ENCODE measurements at places on chromosomes 1 and 21.
A peak's percentile ranks its signal among the peaks of the same experiment; 100 is the strongest.

- DNase-seq = no peak
Measured at GRCh38 chr1:114015075-114015474, 35.8 kb downstream of the OLFML3 start.

DNA sequence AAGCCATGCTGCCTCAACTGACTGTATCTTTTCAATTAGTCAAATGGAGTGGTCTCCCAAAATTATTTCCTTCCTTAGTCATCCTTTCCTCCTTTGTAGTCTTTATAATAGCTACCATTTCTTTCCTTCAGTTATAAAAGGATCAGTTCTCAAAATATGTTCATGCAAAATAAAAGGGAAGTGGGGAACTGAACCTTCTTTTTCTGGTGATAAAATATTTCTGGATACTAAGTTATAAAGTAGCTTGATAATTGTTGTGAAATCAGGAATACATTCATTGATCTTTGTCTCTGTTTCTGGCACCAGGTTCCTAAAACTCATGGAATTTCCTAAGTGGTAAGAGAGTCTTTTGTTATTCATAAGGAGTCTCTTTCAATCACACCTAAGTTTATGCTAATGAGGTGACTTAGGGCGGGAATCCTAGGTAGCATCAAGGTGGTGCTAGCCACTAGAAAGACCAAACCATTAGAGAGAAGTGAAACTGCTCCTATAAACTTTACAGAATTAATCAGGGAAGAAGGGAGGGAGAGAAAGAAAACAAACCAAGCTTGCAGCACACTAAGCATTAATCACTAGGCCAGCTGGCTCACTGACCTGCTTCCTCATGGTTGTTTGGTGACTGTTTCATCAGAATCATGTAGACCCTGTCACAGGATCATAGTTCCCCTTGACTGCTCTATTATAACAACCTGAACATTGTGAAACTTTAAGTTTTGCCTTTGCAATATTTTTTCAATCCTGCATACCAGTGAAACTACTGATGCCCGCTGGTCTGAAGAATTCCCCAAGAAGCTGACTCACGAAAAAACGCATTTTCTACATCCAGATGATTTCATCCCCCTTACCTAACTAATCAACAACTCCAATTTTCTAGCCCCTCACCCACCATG, 161.6 kb upstream of the PTBP2 start:
- peak; percentile 96 for DNase-seq

DNA sequence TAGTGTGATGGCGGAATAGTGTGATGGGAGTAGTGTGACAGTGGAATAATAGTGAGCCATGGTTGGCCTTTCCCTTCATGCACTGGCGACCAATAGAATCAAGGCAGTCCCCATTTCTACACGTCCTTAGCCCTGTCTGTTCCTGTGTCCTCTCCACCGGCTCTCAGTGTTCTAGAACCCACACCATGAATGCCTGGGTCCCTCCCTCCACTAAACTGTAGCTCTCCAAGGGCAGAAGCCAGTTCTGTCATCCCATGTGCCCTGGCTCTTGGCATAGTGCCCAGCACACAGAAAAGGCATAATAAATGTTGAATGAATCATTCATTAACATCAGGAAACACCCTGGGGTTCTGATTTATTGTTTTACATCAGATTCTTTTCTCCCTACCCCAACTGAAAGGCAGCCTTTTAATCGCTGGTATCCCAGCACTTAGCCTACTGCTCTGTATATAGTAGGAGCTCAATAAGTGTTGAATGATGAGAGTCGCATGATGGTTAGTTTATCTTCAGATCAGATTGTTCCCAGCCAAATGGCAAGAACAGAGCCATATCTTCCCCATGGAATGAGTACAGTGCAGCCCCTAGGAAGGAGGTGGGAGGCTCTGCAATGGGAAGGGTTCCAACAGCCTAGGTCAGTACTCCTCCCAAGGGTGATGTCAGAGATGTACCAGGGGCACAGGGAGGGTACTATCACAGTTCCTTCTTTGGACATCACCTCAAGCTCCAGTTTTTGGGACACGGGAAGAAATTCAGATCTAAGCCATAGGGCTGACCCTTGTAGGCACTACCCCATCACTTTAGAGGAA, 325.7 kb downstream of the HHAT start:
- no peak for DNase-seq

DNA sequence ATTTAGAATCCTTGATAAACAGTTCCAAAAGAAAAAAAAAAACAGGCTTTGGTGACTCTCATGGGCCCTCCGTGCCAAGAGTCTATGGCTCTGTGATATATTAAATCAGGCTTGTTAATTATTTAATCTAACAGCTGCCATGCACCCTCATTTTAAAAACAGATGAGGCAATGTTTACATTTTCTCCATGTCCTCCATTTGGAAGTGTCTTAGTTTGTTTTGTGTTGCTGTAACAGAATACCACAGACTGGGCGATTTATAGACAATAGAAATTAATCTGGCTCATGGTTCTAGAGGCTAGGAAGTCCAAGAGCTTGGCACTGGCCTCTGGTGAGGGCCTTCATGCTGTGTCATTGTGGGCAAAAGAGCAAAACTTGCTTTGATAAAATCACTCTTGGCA, 58.0 kb downstream of the B3GALT5 start:
- no peak for DNase-seq

GRCh38 chr1:92404661-92405060, 82.1 kb downstream of the GFI1 start:
- DNase-seq = no peak

GRCh38 chr1:215377746-215378145, 189.4 kb upstream of the KCTD3 start:
- no peak for DNase-seq

GRCh38 chr1:209861242-209861641, 33.5 kb downstream of the UTP25 start:
- DNase-seq = no peak

GRCh38 chr1:207335695-207336363, 14.4 kb downstream of the CD55 start:
- DNase-seq = peak; percentile 86

DNA sequence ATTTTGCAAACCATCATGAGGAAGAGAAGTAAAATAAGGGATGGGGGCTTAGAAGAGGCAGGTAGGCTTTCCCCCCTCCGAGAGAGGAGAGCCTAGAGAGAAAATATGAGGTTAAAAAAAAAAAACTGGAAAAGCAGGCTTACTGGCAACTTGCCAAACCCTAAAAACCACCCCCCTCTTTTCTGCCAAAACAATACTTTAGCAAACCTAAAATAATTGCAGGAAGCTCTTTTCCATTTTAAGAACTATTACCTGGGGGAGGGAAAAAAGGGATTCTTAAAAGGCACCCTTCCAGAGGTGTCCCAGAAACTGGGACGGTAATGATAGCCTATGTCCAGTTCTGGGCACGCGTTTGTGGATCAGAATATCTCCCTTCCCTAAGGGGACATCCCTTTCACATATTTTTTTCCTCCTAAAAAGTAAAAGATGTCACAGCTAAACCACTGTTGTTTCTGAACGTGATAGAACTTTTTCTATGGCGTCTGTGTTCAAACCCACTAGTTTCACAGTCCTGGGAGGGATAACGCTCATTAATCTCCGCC, 1.1 kb upstream of the NFIA start:
- no peak for DNase-seq

- DNase-seq = no peak
Measured at GRCh38 chr1:11845641-11846335, 1.8 kb downstream of the NPPA start.

GRCh38 chr1:222757646-222758268, 20.8 kb downstream of the FAM177B start:
- peak; percentile 47 for DNase-seq

DNA sequence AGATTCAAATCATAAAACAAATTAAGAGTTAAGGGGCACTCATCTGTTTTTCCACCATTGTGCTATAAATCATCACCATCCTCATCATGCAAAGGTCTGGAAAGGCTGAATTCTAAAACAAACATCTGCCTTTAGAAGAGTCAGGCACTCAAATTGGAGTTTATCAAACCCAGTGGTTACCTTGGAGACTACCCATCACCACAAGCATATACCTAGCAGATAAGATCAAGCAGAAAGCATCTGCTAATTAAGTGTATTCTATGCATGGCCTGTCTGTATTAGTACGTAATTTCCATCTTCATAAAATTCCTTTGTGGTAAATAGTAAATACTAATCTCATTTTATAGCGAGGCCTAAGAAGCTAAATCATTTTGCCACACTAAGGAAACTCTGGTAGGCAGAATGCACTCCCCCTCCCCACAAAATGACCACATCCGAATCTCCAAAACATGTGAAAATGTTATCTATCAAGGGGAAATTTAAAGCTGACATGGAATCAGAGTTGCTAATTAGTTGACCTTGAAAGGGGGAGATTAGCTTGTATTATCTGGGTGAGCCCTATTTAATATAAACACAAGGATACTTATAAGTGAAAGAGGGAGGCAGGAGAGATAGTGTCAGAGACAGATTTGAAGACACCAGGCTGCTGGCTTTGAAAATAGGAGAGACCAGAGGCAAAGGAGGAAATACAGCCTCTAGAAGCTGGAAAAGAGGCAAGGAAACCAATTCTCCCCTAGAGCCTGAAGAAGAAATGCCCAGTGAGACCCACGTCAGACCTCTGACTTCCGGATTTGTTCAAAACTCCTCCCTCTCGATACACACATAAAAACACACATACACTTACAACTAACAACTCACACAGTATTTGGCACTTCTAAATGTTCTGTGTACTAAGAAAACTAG, 23.2 kb downstream of the ARID4B start:
- DNase-seq = peak; percentile 38

GRCh38 chr1:244344001-244344400, 107.7 kb downstream of the ADSS2 start:
- DNase-seq = no peak

GRCh38 chr21:25094695-25095094, 512.6 kb downstream of the MRPL39 start:
- DNase-seq = peak; percentile 11

GRCh38 chr1:24406788-24407187, 6.8 kb downstream of the STPG1 start:
- DNase-seq = peak; percentile 18

- DNase-seq = no peak
Measured at GRCh38 chr21:31713973-31714740, 17.8 kb downstream of the SCAF4 start.

DNA sequence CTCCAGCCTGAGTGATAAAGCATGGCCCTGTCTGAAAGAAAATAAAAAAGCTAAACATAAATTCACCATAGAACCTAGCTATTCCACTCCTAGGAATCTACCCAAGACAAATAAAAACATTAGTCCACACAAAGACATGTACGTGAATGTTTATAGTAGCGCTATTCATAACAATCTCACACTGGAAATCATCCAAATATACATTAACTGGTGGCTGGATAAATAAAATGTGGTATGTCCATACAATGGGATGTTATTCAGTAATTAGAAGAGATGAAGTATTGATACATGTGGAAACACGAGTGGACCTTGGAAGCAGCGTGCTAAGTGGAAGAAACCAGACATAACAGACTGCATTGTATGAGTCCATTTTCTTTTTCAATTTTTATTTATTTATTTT, 29.7 kb downstream of the RIPPLY3 start:
- DNase-seq = no peak

DNA sequence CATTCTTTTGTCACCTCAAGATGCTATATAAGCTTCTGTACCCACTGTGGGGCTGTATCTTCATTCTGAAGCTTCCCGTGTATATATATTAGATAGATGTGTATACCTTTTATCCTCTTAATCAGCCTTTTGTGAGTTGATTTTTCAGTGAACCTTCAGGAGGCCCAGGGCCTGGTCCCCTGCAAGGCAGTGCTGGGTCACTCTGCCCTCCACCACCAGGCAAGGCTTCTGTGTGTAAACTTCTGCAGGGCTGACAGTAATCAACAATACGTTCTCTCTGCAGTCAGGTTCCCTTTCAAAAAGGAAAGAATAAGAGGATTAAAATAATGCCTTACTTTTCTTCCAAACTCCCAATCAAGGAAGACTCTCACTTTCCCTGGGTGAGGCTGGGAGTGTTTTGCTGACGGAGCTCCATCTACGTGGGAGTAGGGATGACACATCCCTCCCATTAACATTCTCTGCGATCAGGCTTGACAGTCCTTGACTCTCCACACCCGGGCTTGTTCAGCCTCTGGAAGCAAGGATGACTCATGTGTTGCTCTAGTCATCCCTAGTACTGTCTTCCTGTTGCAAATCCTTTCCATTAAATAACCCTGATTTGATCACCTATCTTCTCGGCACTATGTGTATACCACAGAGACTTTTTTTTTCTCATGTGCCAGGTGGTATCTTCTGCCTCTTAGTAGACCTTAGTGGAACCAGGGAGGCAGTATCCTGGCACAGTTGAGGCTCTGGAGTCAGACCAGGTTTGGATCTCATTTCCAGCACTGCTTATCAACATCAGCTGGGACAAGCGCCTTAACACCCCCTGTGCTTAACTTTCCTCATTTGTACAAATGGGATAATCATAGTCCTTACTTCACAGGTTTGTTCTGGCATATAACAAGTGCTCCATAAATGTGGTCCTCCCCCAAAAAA, 70.3 kb upstream of the KCNK1 start:
- no peak for DNase-seq

GRCh38 chr1:26910343-26911160, 3.2 kb downstream of the NR0B2 start:
- DNase-seq = no peak

- no peak for DNase-seq
Measured at GRCh38 chr1:43423672-43424550, 29.8 kb downstream of the HYI start.

DNA sequence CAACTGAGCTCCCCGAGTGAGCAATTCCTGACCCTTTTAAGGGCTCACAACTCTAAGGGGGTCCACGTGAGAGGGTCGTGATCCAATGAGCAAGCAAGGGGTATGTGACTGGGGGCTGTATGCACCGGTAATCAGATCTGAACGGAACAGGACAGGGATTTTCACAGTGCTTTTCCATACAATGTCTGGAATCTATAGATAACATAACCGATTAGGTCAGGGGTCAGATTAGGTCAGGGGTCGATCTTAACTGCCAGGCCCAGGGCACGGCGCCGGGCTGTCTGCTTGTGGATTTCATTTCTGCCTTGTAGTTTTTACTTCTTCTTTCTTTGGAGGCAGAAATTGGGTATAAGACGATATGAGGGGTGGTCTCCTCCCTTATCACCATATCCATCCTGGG, 30.7 kb upstream of the OPRD1 start:
- DNase-seq = no peak

- no peak for DNase-seq
Measured at GRCh38 chr1:29209173-29209572, 21.6 kb downstream of the MECR start.

- DNase-seq = no peak
Measured at GRCh38 chr21:43916076-43916475, 51.1 kb downstream of the AGPAT3 start.

- DNase-seq = no peak
Measured at GRCh38 chr1:37325509-37326437, 148.6 kb upstream of the ZC3H12A start.

Data from MV-4-11 (cell line).